GM10248 (cell line): ENCODE measurements at places on chromosomes 13 and 19.

DNA sequence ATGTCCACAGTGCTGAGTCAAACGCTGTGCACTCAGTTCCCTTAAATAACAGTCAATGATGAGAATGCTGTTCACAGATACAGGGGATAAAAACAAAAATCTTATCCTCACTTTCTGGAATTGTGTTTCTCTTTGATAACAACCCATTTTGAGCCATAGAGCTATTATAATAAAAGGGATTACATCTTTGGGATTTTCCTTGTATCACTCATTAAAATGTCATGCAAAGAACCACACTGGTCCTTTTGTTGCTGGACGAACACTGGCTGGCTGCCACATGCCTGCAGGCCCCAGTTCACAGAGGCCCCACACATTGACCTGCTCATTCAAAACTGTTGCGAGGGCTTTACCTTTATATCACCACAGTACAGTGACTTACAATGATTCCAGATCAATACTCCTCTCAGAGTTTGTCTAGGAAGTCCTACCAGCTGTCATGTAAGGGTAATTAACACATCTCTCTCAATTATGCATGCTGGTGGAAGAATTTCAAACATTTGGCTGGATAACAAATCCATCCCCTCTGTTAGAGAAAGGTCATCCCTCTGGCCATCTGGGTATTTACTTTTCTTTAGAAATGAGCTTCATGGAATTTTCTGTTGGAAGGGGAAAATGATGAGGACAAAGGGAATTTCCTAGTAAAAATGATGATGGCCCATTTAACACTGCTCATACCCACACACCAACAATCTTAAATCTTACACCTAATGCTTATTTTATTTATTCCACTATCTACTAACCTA is 85.9 kb downstream of the MBNL2 start:
- no peak for DNase-seq

DNA sequence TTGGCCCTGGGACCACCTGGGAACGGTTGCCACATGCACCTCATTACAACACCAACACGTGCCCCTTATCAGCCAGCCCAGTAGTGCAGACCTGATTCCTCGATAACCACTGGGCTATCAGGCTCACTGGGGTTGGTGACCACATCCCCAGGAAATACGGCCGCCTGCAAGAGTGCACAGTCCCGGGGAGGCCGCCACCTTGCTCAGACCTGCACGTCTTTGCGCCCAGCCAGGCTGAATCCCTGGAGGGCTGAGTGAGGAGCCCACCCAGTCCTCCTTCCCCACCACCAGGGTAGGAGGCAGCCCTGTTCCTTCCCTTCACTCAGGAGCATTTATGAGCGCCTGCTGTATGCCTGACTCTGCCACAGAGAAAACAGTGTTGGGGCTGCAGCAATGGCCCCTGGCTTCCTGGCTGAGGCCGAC is 67.8 kb downstream of the CEBPG start:
- no peak for DNase-seq

GRCh38 chr19:12834566-12834943 is at the start of gene RTBDN:
RTBDN (minus strand) TSS chr19:12834579; CDS start chr19:12829979, 4,600 bp downstream.
- no peak for DNase-seq

DNA sequence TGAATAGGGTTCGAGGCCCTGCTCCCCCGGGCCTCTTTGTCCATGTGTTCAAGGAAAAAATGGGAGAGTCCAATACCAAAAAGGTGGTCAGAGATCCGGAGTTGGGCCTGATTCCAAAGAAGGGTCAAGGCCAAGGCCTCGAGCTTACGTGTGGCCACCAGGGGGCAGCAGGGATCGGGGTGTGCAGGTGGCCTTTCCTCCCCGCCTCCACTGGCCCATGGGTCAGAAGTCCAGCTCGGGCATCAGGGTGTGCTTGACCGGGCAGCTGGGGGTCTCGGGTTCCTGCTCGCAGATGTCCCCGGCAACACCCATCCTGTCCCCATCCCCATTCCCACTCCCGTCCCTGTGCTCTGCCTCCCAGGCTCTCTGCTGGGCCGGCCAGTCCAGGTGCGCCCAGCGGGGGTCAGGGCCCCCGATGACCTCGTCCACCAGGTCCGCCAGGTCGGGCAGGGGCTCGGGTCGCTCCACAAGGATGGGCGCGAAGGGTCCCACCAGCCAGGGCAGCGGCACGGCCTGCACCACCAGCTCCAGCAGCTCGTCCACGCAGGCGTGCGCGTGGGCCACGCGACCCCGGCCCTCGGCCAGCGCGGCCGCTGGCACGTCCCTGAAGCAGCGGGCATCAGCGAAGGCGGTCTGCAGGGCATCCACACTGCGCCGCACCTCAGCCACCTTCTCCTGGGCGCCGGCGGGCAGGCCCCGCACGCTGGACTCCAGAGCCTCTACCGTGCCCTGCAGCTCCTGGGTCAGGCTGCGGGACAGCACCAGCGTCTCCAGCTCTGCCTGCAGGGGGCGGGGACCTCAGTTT is 5.2 kb upstream of the PLIN4 start:
- DNase-seq, result peak; percentile 76

DNA sequence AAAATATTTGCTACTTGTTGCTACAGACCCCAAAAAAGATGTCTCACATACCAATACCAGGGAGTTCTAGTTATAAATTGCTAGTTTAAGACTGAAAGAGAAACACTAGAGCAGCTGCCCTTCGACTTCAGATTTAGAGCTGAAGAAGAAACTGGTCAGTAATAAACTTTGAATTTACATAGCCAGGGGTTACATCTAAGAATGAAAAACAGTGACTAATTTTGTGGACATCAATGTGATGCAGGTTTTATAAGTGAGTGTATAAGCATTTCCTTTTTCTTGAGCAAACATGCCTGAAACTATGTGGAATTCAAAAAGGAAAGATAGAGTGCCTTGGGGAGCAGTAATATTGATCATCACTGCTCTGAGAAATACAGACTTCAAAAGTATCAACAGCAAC is 724.9 kb upstream of the MIR17HG start:
- DNase-seq, result no peak

GRCh38 chr19:4508698-4509097 is 9.6 kb downstream of the PLIN4 start:
- no peak for DNase-seq

- DNase-seq, result peak; percentile 38
These were observed at the start of gene DACH1 for GRCh38 chr13:71867131-71867814. DACH1 (minus strand) TSS chr13:71867204.

GRCh38 chr19:16623576-16623975 is 4.4 kb downstream of the MED26 start:
- no peak for DNase-seq

DNA sequence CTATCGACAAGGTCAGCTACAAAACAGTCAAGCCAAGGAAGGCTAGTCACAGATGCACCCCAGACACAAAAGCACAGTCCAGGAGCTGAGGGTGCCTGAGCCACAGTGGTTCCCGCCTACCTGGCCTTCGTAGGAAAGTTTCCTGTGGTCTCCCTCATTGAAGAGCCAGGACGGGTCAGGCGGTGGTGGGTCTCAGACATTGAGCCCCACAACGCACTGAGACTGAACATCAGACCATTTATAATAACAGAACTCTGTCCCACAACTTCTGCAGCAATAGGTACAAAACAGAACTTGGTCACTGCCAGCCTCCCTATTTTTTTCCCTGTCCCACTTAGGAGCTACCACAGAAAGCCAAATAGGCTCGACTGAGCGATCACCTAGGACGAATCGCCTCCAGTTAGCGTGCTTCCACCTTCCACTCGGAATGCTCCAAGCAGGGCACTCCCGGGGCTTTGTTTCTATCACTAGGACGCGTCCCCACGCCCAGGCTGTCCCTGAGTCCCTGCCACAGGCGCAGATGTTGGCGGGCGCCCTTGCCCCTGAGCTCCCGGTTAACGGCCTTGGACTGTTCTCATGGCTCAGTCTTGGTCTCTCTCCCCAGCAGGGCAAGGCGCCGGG is 640 bp upstream of the ZNF544 start:
- peak; percentile 32 for DNase-seq

DNA sequence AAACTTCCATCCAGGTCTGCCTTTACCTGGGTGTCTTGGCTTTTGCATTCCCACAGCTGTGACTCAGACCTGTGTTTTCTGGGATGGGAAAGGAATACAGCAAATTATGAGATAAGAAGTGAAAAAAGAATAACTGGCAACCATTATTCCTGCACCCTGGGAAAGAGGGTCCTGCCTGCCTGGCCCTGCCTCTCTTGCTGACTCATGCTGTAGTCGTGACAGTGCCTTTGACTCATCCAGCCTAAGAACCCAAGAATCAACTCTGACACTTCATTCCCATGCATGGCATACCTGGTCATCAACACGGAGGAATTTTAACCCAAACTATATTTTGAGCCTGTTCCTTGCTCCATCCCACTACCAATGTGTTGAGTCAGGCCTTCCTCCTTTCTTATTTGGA is 185.4 kb upstream of the SERP2 start:
- DNase-seq, result no peak

- DNase-seq, result no peak
These were observed 15.8 kb upstream of the CLDN10 start for GRCh38 chr13:95536632-95537241.

- peak; percentile 8 for DNase-seq
These were observed 9.3 kb downstream of the CALM3 start for GRCh38 chr19:46610413-46610775.
